Activated naive CD4-positive, alpha-beta T cell treated with anti-CD3 and anti-CD28 coated beads for 36 hours (primary cell): ENCODE measurements at places on chromosomes 3 and 15.

GRCh38 chr3:147838652-147839051, 429.5 kb downstream of the ZIC1 start:
- no peak for DNase-seq

DNA sequence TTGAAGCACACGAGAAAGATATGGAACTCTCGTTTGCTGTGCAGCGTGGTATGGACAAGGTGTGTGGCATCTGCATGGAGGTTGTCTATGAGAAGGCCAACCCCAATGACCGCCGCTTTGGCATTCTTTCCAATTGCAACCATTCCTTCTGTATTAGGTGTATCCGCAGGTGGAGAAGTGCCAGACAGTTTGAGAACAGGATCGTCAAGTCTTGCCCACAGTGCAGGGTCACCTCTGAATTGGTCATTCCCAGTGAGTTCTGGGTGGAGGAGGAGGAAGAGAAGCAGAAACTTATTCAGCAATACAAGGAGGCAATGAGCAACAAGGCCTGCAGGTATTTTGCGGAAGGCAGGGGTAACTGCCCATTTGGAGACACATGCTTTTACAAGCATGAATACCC, 1.2 kb downstream of the MKRN3 start:
- DNase-seq = no peak

DNA sequence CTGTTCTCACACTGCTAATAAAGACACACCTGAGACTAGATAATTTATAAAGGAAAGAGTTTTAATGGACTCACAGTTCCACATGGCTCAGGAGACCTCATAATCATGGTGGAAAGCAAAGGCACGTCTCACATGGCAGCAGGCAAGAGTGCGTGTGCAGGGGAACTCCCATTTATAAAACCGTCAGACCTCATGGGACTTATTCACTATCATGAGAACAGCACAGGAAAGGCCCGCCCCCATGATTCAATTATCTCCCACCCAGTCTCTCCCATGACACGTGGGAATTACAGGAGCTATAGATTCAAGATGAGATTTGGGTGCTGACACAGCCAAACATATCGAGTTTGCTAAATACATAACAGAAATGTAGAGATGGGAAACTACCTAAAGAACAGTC, 39.5 kb upstream of the DGKG start:
- peak; percentile 43 for DNase-seq

DNA sequence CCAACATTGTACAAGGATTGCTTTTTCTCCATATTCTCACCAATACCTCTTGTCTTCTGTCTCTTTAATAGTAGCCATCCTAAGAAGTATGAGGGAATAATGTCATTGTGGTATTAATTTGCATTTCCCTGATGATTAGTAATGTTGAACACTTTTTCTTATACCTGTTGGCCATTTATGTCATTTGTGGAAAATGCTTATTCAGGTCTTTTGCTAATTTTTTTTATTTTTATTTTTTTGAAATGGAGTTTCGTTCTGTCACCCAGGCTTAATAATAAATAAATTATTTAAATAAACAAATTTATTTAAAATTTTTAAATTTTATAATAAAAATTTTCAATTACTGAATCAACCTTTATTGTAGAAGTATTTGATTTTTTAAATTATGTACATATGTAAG, 37.1 kb downstream of the REC114 start:
- no peak for DNase-seq

DNA sequence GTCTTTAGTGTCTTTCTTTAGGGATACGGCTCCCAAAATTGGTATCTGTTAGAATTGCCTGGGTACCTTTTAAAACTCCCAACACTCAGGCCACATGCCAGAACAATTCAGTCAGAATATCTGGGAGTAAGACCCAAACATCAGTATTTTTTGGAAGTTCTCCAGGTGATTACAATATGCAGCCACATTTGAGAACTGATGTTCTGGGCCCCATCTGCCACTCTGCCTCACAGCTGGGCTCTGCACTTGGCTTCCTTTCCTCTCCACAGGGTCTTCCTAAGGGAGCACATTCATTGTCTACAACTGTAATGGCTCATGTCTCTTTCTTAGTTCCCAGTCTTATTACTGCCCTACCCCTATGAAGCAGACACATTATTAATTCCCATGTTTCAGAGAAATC, 394.5 kb downstream of the MFSD1 start:
- no peak for DNase-seq
